ENCODE measurements at places on chromosomes 5 and 9. TPM values are rescaled to one million over a fixed set of nuclear protein-coding genes. Genes with fewer than 3 reads are reported as not detected.

DNA sequence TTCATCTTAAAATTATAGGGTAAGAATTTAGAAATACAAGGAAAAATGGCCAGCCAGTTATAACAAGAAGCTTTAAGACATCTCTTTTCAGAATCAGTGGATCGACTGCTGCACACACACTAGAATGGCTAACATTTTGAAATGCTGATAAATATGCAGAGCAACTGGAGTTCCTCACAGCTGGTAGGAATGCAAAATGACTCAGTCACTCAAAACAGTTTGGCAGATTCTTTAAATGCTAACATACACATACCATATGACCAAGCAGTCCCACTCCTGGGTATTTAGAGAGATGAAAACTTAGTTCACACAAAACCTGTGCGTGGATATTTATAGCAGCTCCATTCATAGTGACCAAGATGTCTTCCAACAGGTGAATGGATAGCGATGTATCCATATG, 23.2 kb upstream of the PSAT1 start:
- H3K27ac ChIP-seq = no peak overlapping the region
- H3K4me3 ChIP-seq = no peak overlapping the region
- peaks cover 10% of the 10 kb centered on the region for H3K36me3 ChIP-seq
- H3K27me3 ChIP-seq = no peaks in the 10 kb centered on the region

Gene POU5F2
- total RNA-seq = 0.02 TPM

Gene GOLPH3
- 34.9 TPM for total RNA-seq

DNA sequence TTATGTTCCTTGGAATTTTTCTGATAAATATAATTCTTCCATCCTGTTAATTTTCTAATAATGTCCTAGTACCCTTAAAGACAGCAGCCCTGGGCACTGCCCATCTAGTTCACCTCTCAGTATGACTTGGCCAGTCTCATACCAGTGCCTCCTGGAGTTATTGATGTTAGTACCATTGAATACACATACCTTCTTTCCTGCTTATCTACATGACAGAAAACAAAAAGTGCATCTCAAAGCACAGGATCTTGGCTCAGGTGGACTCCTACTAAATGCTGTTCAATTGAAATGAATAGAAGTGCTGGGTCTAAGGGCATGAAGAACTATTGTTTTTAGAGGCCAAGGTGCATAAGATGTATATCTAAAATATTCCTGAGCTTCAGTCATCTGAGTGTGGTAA, 669.7 kb downstream of the NR2F1-AS1 start:
- no peak for DNase-seq
- H3K4me1 ChIP-seq = no peaks in the 10 kb centered on the region
- no peaks in the 10 kb centered on the region for H3K36me3 ChIP-seq
- no peak overlapping the region for H3K4me3 ChIP-seq
- H3K27ac ChIP-seq = no peak overlapping the region
- no peaks in the 10 kb centered on the region for H3K27me3 ChIP-seq

Data from gastrocnemius medialis (tissue), 4 donors.